Fibroblast of skin of left biceps (primary cell): ENCODE measurements at places on chromosomes 2 and 18.

DNA sequence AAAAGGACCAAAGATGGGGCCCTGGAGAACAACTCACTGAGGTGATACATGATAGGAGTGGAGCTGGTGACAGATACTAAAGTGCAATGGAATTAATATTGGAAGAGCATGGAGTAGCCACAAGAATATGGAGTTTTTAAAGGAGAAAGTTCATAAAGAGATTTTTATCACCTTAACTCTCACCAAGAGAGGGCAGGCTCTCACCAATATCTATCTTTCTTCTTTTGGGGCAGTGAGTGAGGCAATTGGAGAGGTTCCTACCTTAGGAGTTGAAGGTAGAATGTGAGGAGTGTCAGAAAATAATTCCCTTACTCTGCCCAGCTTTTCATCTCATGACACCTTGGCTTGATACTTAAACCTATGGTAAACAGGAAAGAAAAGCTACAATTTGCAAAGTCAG, 233.7 kb upstream of the CWC22 start:
- no peak for DNase-seq

DNA sequence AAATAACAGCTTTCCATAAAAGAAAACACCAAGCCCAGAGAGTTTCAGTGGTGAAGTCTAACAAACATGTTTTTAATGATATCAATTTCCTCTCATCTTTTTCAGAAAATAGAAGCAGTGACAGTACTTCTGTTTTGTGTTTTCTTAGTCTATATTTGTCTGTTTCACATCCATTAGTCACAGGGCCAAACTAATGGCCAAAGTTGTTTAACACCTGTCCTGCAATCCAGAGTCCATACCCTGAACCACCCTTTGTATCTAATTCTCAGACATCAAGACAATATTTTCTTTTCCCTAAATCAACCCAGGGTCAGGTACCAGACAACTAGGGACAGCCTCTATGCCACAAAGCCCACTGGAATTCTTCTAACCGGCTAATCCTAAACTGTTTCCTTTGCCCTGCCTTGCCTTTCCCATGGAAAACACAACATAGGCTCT, 25.9 kb downstream of the TMSB10 start:
- DNase-seq = no peak

GRCh38 chr18:78082816-78083215, 833.2 kb downstream of the GALR1 start:
- no peak for DNase-seq

DNA sequence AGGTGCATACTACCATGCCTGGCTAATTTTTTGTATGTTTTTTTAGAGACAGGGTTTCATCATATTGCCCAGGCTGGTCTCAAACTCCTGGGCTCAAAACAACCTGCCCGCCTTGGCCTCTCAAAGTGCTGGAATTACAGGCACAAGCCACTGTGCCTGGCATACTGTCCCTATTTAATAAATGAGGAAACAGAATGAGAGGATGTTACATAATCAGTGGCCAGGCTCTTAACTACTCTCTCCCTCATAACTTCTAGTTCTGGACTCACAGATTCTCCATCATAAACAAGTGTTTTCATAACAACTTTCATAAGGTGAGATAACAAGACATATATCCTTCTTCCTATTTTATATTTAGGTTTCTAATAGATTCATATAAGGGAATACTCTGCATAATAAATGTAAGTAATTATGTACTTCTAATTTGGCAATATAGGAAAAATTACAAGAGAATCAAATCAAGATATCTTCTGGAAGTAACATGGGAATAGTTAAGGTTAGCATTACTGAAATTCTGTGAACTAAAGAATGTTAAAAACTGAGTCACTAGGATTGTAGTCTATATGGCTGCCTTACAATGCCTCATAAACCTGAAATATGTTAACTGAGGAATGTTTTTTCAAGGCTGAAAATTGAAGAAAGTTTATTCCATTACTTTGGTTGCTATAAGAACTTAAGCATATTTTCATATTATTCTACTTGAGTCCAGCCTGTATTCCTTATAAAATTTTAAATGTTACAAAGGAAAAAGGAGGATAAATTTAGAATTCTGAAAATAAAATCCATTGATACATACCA, 71.3 kb downstream of the SLC25A12 start:
- no peak for DNase-seq

DNA sequence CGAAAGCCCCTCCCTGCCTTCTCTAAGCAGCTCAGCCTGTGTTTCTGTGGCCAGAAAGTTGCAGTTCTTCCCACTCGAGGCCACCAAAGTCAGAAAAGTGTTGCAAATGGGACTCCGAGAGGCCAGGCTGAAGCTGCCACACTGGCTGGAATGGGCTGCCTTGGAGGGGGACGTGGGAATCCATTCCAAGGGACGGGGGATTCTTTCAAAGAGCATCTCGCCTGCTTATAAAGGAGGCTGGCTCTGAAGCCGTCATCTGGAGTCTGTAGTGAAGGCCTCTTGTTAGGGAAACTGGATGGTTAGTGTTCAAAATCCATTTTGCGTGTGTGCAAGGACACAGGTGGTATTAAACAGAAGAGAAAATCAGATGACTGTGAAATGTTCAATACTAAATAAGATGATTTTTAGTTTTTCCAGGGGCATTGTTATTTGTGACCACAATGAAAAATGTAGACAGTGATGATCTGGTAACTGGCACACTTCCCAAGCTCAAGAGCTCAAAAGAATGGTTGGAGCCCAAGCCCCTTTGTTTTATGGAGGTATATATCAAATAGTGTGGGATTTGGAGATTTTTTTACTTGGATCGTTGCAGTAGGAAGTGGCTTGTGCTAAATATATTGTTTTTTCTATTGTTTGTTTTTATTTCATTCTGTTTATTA, 782 bp downstream of the FAM228B start:
- DNase-seq = peak; percentile 13

DNA sequence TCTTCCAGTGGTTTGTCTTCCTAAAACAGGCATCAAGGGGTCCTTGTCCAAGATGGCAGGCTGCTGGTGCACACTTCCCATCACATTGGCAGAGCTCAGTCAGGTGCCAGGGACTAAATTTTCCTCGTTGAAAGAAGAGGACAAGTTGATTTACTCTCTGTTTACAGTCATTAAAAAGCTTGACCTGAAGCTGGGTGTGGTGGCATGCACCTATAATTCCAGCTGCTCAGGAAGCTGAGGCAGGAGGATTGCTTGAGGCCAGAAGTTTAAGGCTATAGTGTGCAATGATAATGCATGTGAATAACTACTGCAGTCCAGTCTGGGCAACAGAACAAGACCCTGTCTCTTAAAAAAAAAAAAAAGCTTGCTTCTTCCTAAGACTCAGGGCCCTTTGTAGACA, 3.6 kb upstream of the PLB1 start:
- DNase-seq = no peak
